ENCODE measurements at places on chromosomes 4 and X. TPM values are rescaled to one million over a fixed set of nuclear protein-coding genes. Genes with fewer than 3 reads are reported as not detected.

GYG2 gene
- 9.6 TPM for polyA plus RNA-seq

DNA sequence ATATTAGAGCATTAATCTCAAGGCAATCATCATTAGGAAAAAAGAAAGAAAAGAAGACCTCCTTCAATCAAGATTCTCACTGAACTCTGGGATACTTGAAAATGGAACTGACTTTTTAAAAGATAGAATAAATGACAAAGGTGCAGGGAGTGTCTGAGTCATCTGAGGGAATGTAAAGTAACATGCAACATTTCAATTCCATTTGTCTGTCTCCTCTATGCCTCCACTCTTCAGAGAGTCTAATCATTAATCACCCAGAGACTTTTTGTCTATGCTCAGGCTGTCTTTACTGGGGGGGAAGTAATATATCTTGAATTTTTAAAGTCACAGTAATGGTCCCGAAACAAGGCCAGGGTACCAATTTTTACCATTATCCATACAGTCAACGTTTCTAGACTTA, 55.0 kb upstream of the PACRGL start:
- DNase-seq: no peak
- no peak overlapping the region for H3K4me3 ChIP-seq
- H3K4me1 ChIP-seq: no peaks in the 10 kb centered on the region
- H3K27me3 ChIP-seq: no peaks in the 10 kb centered on the region
- H3K36me3 ChIP-seq: no peaks in the 10 kb centered on the region

- H3K27me3 ChIP-seq: no peaks in the 10 kb centered on the region
- no peak for DNase-seq
- H3K4me1 ChIP-seq: peaks cover 10% of the 10 kb centered on the region
- H3K4me3 ChIP-seq: no peak overlapping the region
These were observed 22.5 kb downstream of the PTTG2 start for GRCh38 chr4:37982736-37983135.

TMPRSS11A gene
- polyA plus RNA-seq: not detected

PPM1K gene
- polyA plus RNA-seq: 6.1 TPM

NDP gene
- 0.39 TPM for polyA plus RNA-seq

- H3K4me1 ChIP-seq: peaks cover 27% of the 10 kb centered on the region
- no peaks in the 10 kb centered on the region for H3K36me3 ChIP-seq
- no peak overlapping the region for H3K4me3 ChIP-seq
- peak overlapping the region; percentile 61 for H3K27ac ChIP-seq
- peak; percentile 98 for DNase-seq
- H3K27me3 ChIP-seq: no peaks in the 10 kb centered on the region
These were observed 193.0 kb upstream of the C1QTNF7 start for GRCh38 chr4:15234856-15235126.

GRCh38 chrX:1536712-1537030, 314 bp downstream of the P2RY8 start:
- H3K36me3 ChIP-seq: no peaks in the 10 kb centered on the region
- H3K4me3 ChIP-seq: no peak overlapping the region
- no peaks in the 10 kb centered on the region for H3K27me3 ChIP-seq
- no peak for DNase-seq
- H3K27ac ChIP-seq: no peak overlapping the region

ZNF182 gene
- 1.3 TPM for polyA plus RNA-seq

DNA sequence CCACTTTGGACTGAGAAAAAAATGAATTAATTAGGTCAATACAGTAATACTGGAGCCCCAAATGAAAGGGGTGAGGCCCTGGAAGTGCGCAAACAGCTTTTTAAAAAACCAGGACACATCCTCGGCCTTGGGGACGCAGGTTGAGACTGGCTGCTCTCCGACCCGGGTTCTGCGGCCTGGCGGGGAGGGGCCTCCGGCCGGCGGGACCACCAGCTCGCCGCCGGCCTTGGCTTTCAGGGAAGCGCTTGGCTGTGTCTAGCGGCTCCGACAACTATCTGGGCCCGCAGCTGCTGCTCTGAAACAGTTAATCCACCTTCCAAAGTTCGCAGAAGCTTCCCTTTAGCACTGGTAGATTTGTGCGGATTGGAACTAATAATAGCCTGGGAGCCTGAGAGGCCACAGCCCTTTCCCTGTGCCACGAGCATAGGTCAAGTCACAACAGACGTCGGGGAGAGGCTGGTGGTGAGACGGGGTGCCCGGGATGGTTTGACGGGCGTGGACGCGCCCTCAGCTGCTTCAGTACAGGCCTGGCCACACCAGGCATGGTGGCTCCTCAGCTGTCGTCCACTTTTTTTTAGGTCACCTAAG, 1.1 kb upstream of the SEL1L3 start:
- H3K4me3 ChIP-seq: no peak overlapping the region
- no peak overlapping the region for H3K27ac ChIP-seq
- H3K4me1 ChIP-seq: peaks cover 2% of the 10 kb centered on the region

- DNase-seq: peak; percentile 7
- no peaks in the 10 kb centered on the region for H3K36me3 ChIP-seq
- H3K4me1 ChIP-seq: no peaks in the 10 kb centered on the region
- no peaks in the 10 kb centered on the region for H3K27me3 ChIP-seq
- H3K4me3 ChIP-seq: no peak overlapping the region
These were observed 298.5 kb upstream of the AADAT start for GRCh38 chr4:170388255-170388654.

- H3K4me1 ChIP-seq: no peaks in the 10 kb centered on the region
- no peak overlapping the region for H3K27ac ChIP-seq
- no peak for DNase-seq
- no peaks in the 10 kb centered on the region for H3K36me3 ChIP-seq
- no peaks in the 10 kb centered on the region for H3K27me3 ChIP-seq
These were observed 611.7 kb upstream of the FAT1 start for GRCh38 chr4:187335339-187335738.

DNA sequence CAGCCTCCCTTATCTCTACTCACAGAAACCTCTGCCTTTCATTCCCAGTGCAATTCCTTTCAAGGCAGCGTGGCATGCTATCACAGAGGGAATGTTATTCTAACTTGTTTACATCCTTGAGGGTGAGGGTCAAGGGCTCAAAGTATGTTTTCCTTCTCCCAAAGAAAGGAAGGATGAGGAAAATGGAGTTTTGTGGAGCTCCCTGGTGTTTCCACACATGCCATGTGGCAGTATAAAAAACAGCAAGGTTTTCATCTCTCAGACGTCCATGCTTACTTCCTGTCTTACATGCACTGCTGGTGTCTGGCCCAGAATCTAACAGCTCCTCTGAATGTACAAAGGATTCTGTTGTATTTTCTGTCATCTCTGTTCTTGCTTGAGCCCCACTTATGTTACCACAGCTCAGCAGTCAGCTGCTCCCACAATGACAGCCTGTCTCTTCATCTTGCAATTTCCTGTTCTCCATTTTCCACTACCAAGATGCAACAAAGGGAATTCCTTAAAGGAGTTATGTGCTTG, 128.0 kb downstream of the SNCA start:
- H3K27me3 ChIP-seq: no peaks in the 10 kb centered on the region
- peaks cover 6% of the 10 kb centered on the region for H3K4me1 ChIP-seq
- no peaks in the 10 kb centered on the region for H3K36me3 ChIP-seq
- peak overlapping the region; percentile 86 for H3K27ac ChIP-seq
- peak; percentile 54 for DNase-seq

TMPRSS11F gene
- polyA plus RNA-seq: not detected

GRCh38 chr4:9703391-9703790, 78.0 kb upstream of the DRD5 start:
- no peaks in the 10 kb centered on the region for H3K27me3 ChIP-seq
- DNase-seq: no peak
- no peaks in the 10 kb centered on the region for H3K4me1 ChIP-seq
- H3K27ac ChIP-seq: no peak overlapping the region
- H3K36me3 ChIP-seq: no peaks in the 10 kb centered on the region

Measured in IMR-90 (cell line).